Thoracic aorta (tissue), 2 donors: ENCODE measurements at places on chromosomes 6 and 20. TPM values are rescaled to one million over a fixed set of nuclear protein-coding genes. Genes with fewer than 3 reads are reported as not detected.

The HLA-DQA1 gene
- 24.4 TPM for total RNA-seq

The BPIFB1 gene
- total RNA-seq, result not detected

The ADGRF1 gene
- total RNA-seq, result not detected

- H3K27ac ChIP-seq, result no peak overlapping the region
- H3K4me1 ChIP-seq, result no peaks in the 10 kb centered on the region
- DNase-seq, result no peak
Observed at GRCh38 chr6:40485300-40485699, 101.9 kb downstream of the LRFN2 start.

DNA sequence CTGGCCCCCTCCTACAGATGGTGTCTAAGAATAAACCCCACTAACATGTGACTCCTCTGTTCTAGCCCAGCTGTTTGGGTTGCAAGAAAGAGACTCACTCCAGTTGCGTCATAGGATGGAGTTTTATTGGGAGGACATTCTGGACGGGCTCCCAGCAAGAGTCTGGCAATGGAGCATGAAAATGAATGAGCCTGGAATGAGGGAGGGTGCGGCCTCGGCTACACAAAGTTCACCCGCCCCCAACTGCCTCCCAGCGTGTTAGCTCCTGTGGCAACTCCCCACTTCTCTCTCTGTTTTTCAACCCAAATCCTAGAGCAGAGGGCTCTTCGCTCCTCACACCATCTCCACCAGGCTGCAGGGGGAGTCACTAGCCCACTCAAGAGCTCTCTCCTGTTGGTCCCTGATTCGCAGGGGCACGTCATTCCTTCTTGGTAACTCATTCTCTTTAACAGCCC, 5.1 kb upstream of the ADAM33 start:
- peaks cover 10% of the 10 kb centered on the region for H3K4me1 ChIP-seq
- no peaks in the 10 kb centered on the region for H3K27me3 ChIP-seq
- no peaks in the 10 kb centered on the region for H3K36me3 ChIP-seq
- DNase-seq, result peak; percentile 83
- peak overlapping the region; percentile 65 for H3K27ac ChIP-seq

GRCh38 chr6:63558278-63558677, 14.0 kb upstream of the LOC128125822 start:
- no peak overlapping the region for H3K4me3 ChIP-seq
- no peaks in the 10 kb centered on the region for H3K27me3 ChIP-seq
- no peaks in the 10 kb centered on the region for H3K36me3 ChIP-seq
- DNase-seq, result no peak
- no peak overlapping the region for H3K27ac ChIP-seq

DNA sequence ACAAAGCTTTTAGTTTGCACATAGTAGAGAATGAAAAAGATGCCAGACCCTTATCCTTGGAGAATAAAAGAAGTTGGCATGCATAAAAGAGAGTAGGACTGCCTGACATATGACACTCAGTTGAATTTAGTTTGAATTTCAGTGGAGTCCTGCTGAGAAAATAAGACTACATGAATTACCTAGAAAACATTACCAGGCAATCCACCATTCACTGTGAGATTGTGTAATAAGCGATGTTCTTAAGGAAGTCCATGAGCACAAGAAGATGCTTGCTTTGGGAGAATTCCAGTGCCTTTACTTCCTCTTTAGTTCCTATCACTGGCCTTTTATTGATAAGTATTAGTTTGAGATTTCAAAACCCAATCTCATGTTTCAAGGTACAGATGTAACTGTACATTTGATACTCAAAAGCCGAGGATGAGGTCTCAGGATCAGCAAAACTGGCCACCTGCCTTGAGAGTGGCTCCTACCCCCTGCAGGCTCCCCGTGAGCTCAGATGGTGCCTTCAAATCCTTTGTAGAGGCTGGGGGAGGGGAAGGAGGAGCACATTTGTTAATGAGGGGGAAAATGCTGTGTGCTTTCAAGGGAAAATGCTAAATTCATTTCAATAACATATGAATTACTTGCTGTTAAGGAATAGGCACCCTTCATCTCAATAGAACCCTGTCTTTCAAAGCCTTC, 11.2 kb upstream of the UNC93A start:
- no peak for DNase-seq
- H3K27ac ChIP-seq, result no peak overlapping the region
- H3K27me3 ChIP-seq, result peaks cover 5% of the 10 kb centered on the region
- no peaks in the 10 kb centered on the region for H3K36me3 ChIP-seq
- no peak overlapping the region for H3K4me3 ChIP-seq
